Activated CD4-positive, alpha-beta T cell treated with anti-CD3 and anti-CD28 coated beads for 4 hours (primary cell): ENCODE measurements at places on chromosomes 2 and 18.

GRCh38 chr2:150007815-150008430 lies 420.3 kb upstream of the MMADHC start:
- DNase-seq: no peak

DNA sequence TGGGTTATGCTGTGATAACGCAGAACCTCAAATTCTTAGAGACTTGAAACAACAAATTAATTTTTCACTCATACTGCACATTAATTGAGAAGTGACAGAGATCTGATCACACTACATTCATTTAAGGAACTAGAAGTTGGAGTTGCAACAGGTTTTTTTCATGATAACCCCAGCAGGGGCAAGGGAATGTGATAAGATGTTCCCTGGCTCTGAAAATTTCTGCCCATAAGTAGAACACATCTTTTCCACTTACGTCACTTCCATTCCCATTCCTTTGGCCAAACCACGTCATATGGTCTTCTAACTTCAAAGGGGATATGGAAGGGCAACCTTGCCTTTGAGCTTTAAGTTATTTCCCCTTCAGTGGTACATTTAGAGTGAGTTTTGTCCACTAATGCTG lies 29.7 kb upstream of the PSME4 start:
- no peak for DNase-seq

- no peak for DNase-seq
These were observed 343.1 kb downstream of the CYRIA start for GRCh38 chr2:16322308-16323125.

DNA sequence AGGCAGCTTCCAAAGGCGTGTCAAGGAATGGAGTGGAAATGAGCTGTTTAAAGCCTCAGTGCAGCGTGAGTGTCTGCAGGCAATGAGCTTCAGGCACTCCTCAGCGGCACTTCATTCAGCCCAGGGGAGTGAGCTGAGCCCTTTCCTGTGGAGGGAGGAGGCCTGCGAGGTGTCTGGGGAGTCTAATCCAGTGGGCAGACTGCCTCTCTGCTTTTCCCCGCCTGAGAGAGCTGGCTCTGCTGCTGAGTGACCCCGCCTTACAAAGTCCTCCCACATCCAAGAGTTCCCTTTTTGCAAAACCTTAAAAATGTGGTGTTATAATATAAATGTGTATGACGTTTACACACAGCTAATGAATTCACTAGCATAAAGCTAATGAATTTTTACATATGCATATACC lies 7.0 kb upstream of the LDLRAD4 start:
- DNase-seq: no peak

- no peak for DNase-seq
These were observed 34.1 kb downstream of the ODC1 start for GRCh38 chr2:10413991-10414451.

- no peak for DNase-seq
These were observed 893.5 kb upstream of the ZEB2 start for GRCh38 chr2:145413261-145414030.

DNA sequence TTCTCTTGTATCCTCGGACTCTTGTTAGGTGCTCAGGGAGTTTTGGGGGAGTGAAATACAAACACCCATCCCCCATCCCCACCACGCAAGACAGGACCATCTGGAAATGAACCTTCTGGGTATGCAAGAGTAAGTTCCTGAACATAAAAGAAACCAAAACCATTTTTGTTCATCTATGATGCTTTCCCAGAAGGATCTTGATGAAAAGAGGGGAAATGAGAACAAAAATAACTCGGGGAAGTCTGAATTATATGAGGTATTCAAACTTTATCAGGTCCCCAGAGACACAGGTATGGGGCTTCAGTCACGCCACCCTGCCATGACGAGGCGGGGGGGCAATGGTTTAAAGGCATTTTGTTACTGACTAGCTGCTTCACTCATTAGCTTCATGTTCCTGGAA lies 68.6 kb upstream of the DNMT3A start:
- DNase-seq: no peak

GRCh38 chr18:12308386-12309100 lies 502 bp downstream of the TUBB6 start:
- DNase-seq: no peak

DNA sequence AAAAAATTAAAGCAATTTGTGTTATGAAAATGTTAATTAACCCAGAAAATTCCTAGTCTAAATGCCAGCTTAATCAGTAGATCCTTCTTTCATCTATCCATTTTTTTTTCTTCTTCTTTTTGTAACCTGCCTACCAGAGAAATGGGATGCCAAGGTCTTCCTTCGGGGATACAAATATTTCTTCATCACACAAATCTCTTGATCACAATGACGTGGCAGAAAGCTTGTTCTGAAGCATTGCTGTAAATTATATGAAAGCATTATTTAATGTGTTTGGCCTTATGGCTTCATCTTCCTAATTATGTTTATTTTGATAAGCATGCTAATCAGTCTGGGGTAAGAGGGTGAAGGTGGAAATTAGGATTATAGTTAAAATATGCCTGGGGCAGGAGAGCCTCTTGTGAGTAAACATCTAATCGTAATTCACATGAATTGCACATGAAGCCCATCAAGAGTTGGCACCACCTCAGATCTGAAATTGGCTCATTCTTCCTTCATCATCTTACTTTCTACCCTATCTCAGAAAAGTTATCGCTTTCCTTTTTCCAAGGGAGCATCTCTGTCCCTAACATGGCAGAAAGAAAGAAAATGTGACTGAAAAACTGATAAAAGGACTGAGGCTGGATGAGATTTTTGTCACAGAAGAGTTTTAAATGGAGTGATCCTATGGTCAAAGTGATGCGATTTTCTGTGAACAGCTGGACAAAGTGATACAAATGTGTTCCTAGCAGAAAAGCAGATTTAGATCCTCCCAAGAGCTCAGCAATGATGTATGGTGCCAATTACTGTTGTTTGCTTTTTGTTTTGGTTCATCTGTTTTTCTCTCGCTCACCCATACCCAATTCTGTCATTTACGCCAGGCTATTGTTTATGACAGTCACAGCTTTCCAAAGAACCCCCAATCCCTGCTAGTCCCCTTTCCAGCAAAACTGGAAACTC lies 76.9 kb upstream of the PMAIP1 start:
- no peak for DNase-seq

GRCh38 chr2:188292348-188293239 lies 920 bp downstream of the GULP1 start:
- no peak for DNase-seq

- DNase-seq: no peak
These were observed 156.7 kb downstream of the EVA1A start for GRCh38 chr2:75403991-75404428.

DNA sequence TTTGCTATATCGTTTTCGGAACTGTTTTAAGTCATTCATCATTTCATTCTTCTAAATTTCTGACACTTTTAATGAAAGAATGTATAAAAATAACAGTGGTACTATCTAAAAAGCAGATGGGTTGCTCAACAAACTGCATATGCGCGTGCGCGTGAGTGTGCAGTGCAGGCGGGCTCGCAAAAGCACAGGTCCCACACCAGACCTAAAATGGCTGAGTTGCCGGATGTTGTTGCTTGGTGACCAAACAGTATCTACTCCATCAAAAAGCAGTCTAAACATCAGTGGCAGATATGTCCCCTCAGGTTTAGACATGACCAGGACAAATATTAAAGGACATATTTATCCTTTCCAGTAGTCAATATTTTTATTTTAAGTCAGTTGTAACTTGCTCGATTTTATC lies 5.1 kb downstream of the NOL4 start:
- no peak for DNase-seq
